SIG-M5 (cell line): ENCODE measurements at places on chromosomes 5 and 9.

- no peak for DNase-seq
Observed at GRCh38 chr9:70589571-70590314, 175.3 kb upstream of the KLF9 start.

DNA sequence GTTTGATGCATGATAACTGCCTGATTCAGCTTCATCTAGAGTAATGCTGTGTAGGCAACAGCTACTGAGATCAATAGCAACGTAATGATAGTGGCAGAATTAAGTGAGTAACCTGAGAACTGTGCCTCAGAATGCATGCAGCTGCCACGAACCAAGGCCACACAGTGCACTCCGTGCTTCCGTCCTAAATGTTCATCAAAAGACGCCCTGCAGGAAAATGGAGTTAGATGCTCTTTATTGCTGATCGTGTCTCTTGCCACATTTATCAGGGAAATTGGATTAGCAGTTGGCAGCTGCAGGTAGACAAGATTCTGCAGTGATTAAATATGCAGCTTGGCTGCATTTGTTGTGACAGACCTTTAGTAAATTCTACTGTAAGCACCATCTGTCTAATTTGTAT lies 107.7 kb upstream of the TLX3 start:
- no peak for DNase-seq

DNA sequence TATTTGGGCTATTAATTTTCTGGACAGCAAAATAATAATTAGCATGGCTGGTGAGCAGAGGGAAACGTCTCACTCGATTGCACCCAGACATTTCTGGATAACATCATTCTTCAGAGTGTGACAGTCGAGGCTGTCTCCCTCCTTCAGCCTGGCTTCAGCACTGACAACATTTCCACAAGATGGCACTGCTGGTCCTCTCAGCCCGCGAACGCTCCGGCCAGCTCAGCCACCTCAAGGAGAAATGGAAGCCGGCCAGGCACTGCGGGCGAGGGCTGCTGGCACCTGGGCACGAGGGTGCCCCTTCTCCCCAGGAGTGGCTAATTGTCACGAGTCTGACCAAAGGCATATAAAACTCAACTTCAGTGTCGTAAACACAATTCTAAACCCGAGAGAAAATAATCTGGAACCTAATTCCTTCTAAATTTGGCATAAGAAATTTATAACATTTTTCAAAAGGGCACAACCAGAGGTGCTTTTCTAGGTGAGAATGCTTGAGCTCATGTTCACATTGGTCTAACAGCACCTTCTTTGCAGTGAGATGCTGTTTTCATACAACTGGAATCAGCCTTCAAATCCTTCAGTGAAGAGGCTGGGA lies 65.9 kb downstream of the DAP start:
- DNase-seq: no peak

DNA sequence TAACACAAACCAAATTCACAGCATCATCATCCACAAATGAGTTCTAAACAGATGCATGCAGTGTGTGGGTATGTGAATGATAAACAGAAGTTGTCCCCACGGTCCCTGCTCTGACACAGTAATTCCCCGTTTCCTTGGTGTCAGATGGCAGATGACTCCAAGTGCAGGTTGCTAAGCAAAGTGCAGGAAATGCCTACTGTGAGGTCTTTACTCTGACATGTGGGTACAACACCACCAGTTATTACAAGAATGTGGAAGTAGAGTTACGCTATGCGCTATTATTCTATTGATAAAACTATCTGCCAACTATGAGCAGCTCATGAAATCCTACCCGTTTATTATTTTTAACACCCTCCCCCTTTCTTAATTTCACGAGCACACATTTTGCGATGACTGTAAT lies 448.9 kb downstream of the BNC2 start:
- DNase-seq: no peak

GRCh38 chr5:67166460-67167285 lies 29.9 kb downstream of the CD180 start:
- DNase-seq: no peak

DNA sequence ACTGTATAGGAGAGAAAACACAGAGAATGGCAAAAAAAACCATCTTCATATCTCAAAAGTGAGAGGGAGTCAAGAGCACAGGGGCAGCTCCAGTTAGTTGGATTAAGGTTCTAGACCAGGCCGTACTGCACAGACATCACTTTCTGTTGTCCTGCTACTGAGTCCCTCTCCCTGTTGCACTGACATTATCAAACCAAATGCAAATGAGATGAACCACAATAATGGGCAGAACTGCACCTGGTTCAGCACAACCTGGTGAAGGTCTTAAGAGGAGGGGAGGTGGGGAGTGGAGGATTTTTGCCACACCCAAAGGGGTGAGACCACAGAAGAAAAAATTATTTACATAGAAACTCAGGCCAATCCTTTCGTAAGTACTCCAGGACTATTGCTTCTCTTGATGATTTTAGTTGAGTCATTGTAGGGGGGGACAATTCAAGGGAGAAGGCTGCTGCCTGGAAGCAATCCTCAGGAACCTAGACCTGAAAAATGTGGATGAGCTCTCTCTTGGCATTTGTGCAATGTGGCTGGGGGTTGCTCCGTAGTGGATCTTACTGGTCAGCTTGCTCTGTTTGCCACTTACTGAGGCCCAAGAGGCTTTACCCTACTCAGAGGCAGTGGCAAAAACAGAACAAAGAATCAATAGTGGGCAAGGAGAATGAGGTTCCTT lies 94.5 kb upstream of the PPP1R2B start:
- no peak for DNase-seq

DNA sequence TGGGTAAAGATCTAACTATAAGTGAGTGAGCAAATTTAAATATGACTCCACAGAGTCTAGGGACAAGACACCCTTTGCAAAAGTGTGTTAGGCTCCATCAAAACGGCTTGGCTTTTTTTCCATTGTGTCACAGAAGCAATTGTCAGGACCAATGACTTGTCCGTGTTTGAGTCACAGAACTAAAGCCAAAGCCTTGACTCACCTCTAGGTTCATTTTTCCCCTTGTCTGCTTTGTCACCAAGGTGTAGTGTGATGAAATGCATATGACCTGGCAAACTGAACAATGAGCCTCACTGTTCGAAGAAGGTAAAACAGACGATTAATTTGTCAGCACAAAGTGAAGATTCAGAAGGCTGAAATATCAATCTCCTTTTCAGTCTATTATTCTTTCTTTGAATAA lies 331.0 kb downstream of the GLIS3 start:
- no peak for DNase-seq
